DMS 273 treated with DMSO at 0.1 percent for 48 hours (cell line): ENCODE measurements at places on chromosomes 3 and 15.

DNA sequence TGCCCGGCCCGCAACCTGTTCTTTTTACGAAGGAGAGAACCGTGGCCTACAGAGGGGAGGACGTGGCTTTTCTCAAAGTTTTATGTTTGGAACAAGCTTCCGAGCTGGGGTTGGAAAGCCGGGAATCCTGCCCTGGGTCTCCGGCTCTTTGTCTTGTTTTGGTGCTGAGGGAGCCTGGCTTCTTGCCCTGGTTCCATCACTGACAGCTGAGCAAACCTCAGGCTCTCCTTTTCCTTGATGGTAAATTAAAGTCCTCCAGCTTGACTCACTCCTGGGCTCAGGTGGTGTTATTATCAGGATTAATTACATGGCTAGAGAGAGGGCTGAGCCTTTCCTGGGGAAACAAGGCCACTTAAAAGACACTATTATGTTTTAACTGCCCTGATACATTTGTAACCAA is 289.5 kb upstream of the RGMA start:
- no peak for DNase-seq

GRCh38 chr3:42755681-42756578 is 17.1 kb downstream of the CCDC13 start:
- DNase-seq = no peak

GRCh38 chr3:64276131-64276530 is 50.9 kb upstream of the PRICKLE2 start:
- DNase-seq = no peak

DNA sequence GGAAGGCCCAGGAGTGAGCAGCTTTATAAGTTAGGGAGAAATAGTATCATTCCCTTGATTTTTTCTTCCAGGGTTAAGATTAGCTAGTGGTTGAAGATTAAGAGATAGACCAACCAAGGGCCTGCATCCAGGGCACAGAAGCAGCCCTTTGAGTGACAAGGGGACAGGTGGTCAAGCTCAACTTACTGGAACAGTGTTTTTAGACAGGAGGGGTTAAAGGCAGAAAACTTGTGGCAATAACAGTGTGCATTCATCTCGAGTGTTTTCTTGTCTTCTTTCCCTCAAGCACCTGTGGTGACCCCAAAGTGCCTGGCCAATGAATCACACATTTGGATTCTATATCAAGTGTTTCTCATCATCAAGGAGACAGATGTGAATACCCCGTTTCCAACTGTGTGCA is 267.5 kb downstream of the PDCD6IP start:
- no peak for DNase-seq

GRCh38 chr3:64741341-64741740 is 53.5 kb upstream of the ADAMTS9 start:
- no peak for DNase-seq

- DNase-seq = no peak
Observed at GRCh38 chr3:72429589-72430353, 418.5 kb downstream of the SHQ1 start.

GRCh38 chr15:74589826-74590225 is 25.8 kb upstream of the CLK3 start:
- no peak for DNase-seq

DNA sequence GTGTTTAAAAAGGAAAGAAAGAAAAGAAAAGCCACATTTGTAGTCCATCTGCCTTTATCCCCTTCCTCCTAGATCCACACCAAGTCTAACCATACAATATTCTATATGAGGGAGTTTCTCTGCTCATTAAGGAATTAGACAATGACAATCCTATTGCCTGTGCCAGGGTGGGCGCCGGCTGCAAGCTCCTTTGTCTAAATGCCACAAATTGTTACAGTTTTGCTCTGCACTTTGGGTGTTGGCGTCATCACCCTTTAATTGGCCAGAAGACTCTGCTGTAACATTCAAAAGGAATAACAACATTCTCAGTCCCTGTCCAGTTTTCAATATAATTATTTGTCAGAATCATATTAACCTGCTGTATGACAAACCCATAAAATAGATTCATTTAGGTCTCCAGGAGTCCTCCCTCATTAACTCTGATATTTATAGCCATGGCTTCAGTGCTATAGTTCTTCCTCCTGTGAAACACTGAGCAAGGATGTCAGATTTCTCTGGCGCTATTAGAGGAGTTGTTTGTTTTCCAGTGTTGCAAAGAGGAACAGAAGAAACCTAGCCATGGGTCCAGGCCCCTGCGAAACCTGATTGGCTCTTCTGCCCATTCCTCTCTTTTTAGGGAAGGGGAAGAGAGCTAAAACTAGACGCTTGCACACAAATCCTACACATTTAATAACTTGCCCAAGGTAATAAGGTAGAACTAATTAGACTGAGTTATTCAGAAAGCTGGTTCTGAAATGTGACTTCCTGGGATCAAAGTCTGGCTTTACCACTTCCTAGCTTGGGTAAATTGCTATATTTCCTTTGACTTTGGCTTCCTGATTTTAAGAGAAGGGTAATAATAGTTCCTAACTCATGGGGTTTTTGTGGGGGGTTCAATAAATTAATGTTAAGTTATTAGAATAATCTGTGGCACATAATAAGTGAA is 112.4 kb downstream of the CD47 start:
- DNase-seq = no peak

DNA sequence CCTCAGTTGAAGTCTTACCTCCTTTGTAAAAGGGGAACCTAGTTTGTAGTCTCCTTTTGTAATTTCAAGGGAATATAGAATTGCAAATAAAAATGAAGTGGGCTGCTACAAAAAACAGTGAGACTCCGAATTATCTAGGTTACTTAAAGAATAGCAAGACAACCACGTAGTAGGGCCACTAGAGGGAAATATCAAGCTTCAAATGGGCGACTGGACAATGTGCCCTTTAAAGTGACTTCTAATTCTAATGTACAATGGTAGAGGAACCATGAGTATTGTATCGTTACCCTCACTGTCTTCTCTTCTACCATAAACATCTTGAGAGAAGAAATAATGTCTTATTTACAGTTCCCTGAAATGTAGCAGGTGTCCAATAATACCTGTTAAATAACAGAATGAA is 56.3 kb downstream of the TP63 start:
- DNase-seq = no peak

GRCh38 chr3:117010318-117010717 is 300.7 kb downstream of the TUSC7 start:
- no peak for DNase-seq

GRCh38 chr3:46383951-46384330 is 13.2 kb downstream of the CCR5 start:
- no peak for DNase-seq

GRCh38 chr3:113092746-113093145 is 102.0 kb downstream of the GTPBP8 start:
- no peak for DNase-seq

DNA sequence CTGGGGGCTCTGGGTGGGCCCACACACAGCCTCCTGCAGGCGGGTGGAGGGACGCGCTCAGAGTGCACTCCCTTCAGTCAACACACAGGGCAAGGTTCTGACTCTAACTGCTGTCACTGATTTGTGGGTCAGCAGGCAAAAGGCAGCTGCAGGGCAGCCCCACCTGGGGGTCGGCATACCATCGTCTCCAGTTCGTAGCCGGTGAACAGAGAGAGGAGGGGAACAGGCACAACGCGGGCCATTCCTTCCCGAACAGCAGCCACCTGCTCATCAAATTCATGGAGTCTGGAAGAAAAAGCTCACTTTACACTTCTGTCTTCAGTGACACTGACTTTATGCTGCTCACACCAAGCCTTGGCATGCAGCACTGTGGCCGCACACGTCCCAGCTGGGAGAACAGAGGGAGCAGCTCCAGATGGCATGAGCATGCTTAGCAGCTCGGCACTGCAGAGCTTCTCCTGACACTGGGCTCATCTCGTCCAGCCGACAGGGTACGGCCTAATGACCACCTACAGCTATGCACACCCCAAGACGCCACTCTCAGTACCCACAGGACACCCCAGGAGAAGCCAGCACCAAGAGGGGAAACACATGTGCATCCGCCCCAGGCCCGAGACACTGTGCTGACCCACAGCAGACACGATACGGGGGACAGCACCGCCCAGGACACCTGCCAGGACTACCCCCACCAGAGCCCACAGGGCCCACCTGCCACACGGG is 14.4 kb upstream of the OCA2 start:
- no peak for DNase-seq

DNA sequence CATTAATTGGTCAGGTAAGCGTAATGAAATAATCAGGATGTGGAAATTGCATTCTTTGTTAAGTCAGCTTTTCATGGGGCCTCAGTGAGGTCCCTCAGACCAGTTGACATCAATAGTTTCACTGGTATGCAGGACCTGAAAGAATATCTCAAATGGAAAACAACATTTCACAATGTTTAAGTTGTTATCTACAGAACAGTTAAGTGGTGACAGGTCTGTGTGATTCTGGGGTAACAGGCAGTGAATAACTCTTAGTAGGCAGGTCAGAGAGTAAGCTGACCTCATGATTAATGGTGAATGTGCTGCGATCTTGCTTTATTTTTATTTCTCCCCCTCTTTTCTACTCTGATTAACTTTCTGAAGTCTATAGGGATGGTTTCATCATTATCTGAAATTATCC is 28.9 kb upstream of the ACP3 start:
- no peak for DNase-seq

DNA sequence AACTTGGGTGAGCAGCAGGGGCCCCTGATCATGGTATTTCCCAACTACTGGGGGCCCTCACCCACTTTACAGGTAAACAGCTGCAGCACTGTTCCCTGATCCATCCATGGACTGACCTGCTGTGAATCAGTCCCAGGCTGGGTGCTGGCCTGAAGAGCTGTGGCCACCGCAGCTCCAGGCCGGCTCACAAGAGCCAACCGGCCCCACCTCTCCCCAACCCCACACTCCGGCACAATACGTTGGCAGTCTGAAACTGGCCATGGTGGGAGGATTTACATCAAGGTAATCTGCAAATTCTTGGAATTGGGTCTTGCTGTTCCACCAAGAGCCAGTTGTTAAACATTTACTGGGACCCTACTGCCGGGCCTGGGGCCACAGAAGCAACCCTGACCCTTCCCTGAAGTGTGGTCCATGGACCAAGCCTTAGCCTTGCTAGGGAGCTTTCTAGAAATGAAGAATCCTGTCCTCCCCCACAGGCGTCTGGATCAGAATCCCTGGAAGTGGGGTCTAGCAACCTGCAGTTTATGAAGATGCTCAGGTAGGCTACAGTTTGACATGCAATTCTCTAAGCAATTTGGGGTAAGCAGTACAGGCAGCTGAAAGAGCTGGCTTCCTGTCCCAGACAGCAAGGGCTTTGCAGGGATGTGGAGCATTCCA is 3.7 kb downstream of the SLC6A20 start:
- no peak for DNase-seq

DNA sequence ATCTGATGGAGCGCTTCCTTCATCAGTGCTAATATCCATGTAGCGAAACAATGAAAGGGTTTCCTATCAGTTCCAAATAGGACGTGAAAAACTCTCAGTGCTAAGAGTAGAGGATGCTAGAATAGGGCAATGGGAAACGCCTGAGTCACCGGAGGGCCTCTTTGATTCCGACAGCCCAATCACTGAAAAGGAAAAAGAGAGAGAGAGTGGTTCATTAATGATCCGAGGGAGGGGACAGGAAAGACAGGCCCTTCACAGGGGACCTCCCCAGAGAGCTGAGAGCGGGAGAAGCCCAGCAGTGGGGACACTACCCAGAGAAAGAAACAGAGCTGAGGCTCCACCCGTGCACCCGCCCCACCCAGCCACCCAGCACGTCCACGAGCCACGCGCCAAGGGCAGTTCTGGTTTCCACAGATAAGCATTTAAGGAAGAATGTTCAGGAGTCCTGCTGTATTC is 76.9 kb downstream of the RPN1 start:
- no peak for DNase-seq

DNA sequence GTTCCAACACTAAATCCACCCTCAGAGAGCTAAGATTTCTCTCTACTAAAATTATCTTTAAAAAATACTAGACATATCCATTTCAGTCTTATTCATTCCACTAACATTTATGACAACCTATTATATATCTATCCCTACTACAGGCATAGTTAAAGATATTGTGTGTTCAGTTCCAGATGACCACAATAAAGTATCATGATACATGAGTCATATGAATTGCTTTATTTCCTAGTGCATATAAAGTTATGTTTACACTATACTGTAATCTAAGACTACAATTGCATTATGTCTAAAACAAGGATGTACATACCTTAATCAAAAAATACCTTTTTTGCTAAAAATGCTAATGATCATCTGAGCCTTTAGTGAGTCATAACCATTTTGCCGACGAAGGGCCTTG is 19.4 kb downstream of the SHOX2 start:
- DNase-seq = no peak

DNA sequence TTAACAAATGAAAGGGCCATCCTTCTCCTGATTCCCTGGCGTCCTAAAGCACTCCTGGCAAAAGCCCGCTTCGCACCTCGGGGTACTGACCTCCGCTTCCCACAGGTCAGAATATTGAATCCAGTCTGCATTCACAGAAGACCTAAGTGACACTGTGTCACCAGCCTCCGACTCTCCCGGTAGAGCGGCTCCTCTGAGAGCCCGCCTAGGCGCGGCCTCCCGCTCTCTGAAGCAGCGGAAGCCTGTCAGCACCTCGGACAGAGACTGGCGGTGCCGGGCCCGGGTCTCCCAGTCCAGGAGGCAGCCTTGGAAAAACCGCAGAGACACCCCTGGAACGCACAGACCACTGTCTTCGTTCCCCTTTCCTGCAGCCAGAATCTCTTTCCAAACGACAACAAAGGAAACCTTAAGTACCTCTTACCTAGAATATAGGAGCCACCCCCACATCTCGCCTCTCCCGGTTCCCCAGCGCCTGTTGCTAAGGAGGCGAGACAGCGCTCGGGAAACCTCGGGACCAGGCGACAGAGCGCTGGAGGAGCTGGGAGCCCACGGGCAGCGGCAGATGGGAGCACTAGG is 1.2 kb downstream of the GABRB3 start:
- no peak for DNase-seq

DNA sequence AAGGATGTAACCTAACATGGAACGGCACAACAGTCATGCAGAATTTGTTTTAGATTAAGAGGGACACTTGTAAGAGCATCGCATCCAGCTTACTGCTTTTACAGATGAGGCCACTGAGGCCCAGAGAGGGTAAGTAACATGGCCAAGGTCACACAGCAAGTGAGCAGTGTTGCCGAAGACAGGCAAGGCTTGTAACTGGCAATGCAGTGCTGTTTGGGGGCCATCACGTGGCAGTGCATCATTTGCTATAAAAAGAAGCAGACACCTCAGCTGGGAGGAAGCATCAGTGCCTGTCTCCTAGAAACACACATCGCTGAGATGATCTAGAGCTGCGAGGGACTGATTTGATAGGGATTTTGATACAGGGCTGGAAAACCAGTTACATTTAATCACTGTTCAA is 108.2 kb upstream of the PROK2 start:
- no peak for DNase-seq

GRCh38 chr3:67006460-67006859 is 8.4 kb downstream of the KBTBD8 start:
- no peak for DNase-seq

GRCh38 chr3:120067083-120067482 is 27.2 kb downstream of the GSK3B start:
- no peak for DNase-seq

DNA sequence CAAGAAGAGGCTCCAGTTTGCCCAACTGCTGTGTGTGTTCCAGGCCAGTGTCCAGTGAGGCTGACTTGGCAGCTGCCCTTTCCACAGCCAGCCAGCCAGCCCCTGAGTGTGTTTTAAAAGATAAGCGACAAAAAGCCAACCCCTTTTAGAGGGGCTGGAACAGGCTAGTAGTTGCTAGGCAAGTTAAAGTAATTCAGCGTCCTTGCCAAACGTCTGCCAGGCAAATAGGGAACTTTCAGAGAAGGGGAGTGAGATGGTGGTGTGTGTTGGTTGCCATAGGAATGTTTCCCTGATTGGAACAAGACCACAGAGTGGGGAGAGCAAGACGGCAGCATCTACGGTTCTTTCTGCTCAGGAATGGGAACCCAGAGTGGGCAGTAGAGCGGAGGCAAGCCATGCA is 86.3 kb downstream of the TMEM108 start:
- no peak for DNase-seq
